LHCN-M2 (cell line): ENCODE measurements at places on chromosomes 2 and 18. TPM values are rescaled to one million over a fixed set of nuclear protein-coding genes. Genes with fewer than 3 reads are reported as not detected.

DNA sequence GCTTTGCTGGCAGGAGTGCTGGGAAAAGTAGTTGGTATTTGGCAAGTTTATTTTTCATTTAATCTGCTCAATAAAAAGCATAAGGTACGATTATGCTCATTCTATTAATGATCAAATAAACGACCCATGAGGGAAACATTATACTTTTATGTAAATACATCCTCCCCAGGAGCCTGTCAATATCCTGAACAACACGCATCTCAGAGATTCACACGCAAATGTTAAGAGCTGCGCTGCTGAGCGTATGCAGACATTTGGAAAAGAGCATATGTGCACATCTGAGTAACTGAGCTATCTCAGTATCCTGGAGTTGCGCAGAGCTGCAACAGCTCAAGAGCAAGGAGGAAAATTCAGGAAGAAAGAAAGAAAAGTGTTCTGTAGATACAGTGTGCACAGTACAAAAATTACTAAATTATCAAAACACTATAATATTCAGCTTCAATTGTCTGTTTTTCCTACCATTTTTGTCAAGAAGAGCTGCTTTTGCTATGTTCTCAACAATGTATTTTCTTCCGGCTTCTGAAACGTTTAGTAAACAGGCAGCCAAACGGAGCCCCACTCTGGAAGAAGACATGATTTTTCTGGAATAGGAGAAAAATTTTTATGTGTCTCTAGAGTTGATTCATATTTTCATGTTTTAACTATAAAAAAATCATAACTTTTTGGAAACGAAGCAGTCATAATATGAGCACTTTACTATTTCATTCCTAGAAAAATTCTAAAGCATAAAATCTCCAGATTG, 2.4 kb downstream of the FTCDNL1 start:
- DNase-seq: no peak

- DNase-seq: no peak
These were observed 1.1 kb upstream of the GBX2 start for GRCh38 chr2:236169151-236169721.

DNA sequence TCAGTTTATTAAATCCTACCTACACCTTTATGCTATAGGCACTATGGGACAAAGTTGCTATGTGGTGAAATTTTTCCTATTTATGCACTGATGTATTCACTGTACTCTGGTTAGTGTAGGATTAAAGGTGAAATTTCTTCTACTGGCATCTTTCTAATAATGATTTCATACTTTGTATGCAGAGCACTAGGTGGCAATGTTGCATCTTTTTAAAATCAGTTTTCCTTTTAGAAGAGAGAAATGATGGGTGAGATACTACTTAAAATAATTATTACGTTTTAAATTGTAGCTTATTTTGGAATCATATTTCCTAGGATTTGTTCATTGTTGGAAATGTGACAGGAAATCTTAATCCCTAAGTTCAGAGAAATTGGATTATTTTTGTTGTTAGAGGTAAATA, 150.9 kb downstream of the CD8B2 start:
- peak; percentile 5 for DNase-seq

GRCh38 chr2:16561676-16562075, 104.0 kb downstream of the CYRIA start:
- peak; percentile 24 for DNase-seq

- DNase-seq: no peak
These were observed 322.0 kb downstream of the PRKCE start for GRCh38 chr2:45973426-45973825.

DNA sequence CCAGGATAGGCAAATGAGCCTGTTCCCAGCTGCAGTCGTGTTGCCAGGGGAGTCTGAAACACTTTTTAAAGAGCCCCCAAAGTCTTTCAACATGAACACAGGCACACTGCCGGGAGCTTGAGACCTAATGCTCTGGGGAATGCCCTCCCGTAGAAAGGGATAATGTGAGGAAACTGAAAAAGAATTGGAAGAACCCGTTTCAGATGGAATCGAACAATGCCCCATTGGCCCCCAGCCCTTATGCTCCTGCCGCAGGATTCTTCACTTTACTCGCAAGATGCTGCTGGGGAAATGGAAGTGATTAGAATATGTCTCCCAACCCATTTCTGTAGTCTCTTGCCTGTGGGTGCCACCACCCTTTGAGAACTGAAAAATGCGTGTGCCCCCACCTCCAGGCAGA, 136.3 kb upstream of the GATA6 start:
- DNase-seq: no peak

DNA sequence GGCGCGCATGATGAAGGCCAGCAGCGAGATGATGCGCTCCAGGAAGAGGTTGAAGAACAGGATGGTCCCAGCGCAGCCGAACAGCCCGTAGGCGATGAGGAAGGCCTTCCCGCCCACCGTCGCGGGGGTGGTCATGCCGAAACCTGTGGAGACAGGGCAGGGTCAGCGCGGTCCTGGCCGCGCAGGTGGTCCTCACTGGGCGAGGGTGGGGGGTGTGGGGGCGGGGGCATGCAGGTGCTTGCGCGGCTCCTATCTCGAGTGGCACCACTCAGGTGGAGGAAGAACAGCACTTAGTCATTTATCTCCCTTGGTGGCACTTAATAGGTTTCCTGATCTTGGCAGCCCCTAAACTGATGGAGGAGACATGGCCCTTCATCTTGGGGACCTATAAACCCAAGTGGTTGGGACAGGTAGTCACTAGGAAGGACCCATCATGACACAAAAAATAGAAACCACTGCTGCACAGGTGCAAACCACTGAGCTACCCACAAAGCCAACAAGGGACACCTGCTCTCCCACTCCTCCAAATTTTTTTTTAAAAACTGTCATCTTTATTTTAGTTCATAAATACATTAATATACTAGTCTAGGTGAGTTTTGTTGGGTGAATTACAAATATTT, 118.8 kb downstream of the MSH2 start:
- DNase-seq: no peak

DNA sequence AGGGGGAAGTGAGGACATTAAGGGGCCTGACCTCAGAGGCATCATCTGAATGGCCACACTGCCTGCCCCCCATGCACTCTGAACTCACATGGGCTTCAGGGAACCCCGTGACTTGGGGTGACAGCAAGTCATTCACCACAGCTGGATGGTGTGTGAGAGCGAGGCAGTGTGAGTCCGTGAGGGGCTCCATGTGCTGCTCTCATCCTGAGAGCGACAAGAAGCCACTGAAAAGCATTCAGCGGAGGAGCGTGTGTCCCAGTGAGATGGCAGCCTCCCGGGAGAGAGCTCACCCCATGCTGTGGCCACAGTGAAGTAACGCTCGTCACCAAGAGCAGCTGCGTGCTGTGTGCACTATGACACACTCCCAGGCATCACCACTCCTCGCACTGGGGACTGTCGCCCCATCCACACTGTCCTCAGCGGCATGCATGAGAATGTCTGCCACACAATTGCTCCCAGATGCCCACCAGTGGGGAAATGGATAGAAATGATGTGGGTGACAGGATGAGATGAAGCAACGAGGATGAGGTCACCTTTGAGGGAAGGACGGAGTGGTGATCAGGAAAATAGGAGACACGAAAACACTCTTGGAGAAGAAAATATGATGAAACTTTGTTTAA, 213.0 kb upstream of the RAB6C start:
- DNase-seq: no peak

GRCh38 chr2:217559084-217559483, 443.7 kb downstream of the TNS1 start:
- DNase-seq: no peak

DNA sequence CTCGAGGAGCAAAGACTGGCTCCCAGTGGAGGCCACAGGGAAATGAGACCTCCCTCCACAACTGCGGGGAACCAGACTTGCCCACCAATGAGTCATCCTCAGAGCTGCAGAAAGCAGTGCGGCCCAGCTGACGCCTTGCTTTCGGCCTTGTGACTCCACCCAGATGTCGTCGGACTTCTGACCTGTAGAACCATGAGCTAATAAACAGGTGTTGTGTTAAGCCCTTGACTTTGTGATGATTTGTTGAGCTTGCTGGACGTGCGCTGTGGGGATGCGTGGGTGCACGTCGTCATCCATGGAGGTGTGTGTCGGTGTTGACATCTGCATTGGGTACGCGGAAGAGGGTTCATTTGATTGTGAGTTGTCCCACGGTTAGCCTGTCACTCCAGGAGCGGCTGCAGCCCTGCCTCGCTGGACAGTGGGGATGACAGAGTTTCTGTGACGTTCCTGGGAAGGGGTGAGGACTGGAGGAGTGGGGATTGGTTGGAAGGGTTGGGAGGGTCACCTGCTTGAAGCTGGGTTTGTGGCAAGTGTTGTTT, 154.1 kb downstream of the SH3BP4 start:
- no peak for DNase-seq

- no peak for DNase-seq
These were observed 755.7 kb upstream of the HS6ST1 start for GRCh38 chr2:129074298-129074920.

GRCh38 chr2:230324503-230324902, 2.5 kb upstream of the SP140L start:
- DNase-seq: no peak

GRCh38 chr18:47492691-47493090, 241.2 kb upstream of the SKOR2 start:
- DNase-seq: no peak

- DNase-seq: no peak
These were observed 24.1 kb downstream of the ENOSF1 start for GRCh38 chr18:688323-688722.

DNA sequence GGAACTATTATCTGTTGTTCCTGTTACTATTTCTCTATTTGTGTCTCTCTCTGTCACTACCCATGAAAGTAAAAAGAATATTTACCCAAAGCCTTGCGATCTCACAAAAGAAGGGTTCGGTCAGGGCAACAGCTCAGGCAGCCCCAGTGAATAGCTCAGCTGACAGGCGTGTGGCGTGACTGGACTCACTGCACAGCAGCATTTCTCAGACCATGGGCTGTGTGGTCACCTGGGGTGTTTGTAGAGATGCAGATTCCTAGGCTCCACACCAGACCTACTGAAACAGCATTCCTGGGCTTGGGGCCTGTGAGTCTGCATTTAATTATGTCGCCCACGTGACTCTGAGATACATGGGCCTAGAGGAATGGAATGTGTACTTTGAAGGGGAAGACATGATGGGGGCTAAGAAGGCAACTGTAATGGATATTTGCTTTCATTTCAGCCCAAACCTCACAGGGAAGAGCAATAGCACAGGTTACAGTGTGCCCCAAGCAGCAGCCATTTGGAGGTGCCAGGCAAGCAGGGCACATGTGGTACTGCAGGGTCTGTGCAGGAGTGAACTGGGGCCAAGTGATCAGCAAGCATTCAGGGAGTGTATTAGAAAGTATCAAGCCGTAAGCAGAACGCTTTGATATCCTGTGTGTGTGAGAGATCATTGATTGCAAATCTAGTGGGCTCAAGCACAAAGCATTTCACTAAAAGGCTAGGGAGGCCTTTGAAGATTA, 90.4 kb upstream of the RBMS1 start:
- DNase-seq: no peak

- peak; percentile 58 for DNase-seq
These were observed 32.9 kb downstream of the OSBPL6 start for GRCh38 chr2:178227187-178227586.

DNA sequence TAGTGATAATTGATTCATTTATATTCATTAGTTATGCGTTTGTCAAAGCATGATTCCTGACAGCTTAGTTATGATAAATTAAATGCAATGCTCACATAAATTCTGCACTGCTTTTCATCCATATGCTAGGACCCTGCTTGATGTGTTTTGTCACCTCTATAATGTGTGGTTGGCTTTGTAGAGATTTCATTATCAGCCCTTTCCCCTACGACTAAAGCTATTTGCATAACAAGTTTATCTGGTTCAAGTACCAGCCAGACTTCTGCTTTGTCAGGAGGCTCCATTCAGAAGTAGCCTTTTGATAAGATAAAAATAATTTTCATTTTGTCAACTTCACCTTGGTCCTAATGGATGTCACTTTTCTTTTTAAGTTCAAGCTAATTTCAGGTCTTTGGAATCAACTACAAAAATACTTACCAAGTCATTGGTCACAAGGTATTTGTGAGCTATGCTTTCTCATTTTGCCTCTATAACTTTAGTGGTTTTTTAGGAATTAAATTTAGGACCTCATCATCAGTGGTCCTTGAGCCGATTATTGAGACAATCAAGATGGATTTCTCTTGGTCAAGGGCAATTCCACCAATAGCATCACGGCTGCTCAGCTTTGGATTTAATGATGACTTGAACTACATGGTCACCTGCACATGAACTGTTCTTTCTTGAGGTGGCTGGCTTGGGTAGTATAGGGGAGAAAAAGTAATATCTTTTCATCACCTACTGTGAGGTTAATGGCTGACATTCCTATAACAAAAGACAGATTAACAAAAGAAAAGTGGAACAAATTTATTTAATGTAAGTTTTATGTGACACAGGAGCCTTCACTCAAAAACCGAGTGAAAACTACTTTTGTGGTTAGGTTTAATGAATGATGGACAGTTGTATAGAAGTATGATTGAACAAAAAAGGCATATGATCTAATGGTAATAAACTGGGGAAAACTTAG, 162.1 kb downstream of the MYO3B start:
- DNase-seq: no peak

DNA sequence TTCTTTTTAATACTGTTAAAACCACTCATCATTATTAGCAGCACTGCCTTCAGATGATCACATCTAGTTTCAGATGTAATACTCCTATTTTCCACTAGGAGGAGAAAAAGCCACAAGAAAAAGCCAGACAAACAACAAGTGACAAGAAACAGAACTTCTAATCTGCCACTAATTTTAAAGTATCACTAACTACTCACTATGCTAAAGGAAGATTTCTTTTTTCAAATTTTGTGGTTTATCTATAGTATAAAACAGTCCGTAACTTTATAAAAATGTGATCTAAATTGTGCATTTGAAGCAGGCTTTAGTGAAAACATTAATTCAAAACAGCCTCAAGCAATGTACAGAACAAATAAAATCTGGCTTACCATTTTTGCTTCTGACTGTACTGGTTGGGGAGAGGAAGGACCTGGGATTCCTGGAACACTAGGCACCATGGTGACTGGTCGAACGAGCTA, 56.8 kb downstream of the ATF2 start:
- DNase-seq: peak; percentile 57

Gene PCARE
- not detected in 2 replicates for total RNA-seq

Gene LINC00305
- not detected in 2 replicates for total RNA-seq

Gene BMP10
- not detected in 2 replicates for total RNA-seq

Gene EPHA4
- total RNA-seq: 6.6 and 17.4 TPM in 2 replicates

Gene PAX8
- total RNA-seq: 2.3 and 4.2 TPM in 2 replicates

Gene LRP2
- not detected in 2 replicates for total RNA-seq

Gene PPM1G
- total RNA-seq: 117 and 120 TPM in 2 replicates

Gene GCG
- total RNA-seq: 0.17 TPM in 1 of 2 replicates, not detected in the other
